ENCODE measurements at places on chromosomes 7 and 10. TPM values are rescaled to one million over a fixed set of nuclear protein-coding genes. Genes with fewer than 3 reads are reported as not detected.

GRCh38 chr7:39271402-39271801 is 293.7 kb downstream of the POU6F2 start:
- H3K4me1 ChIP-seq: no peaks in the 10 kb centered on the region
- no peak overlapping the region for H3K27ac ChIP-seq
- peak; percentile 64 for DNase-seq
- no peaks in the 10 kb centered on the region for H3K36me3 ChIP-seq
- H3K27me3 ChIP-seq: no peaks in the 10 kb centered on the region

The CYP3A7 gene
- polyA plus RNA-seq: 0.11 TPM

The FZD1 gene
- 3.9 TPM for polyA plus RNA-seq

DNA sequence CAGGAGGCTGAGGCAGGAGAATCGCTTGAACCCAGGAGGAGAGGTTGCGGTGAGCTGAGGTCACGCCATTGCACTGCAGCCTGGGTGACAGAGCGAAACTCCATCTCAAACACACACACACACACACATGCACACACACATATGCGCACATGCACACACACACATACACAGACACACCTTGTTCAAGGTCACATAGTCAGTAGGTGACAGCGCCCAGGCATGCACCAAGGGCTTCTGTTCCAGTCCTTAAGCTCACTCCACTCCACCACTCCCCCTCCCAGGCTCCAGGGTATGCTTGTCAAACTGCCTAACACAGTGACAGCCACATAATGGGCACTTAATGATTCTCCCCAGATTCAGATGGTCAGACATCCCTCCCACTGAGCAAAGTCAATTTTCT is 37.0 kb downstream of the KCNMA1 start:
- DNase-seq: no peak
- H3K4me1 ChIP-seq: no peaks in the 10 kb centered on the region
- no peaks in the 10 kb centered on the region for H3K27me3 ChIP-seq
- H3K36me3 ChIP-seq: no peaks in the 10 kb centered on the region

DNA sequence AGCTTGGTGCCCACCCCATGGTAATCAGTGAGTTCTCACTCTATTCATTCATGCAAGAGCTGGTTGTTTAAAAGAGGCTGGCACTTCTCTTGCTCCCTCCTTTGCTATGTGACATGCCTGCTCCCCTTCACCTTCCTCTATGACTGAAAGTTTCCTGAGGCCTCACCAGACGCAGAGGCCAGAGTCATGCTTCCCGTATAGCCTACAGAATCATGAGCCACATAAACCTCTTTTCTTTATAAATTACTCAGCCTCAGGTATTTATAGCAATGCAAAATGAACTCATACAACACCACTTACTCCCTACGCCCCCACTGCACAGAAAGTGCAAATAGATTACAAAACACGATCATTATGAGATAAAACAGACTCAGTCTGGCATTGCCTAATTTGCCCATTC is 39.0 kb downstream of the SEC61G start:
- no peak overlapping the region for H3K27ac ChIP-seq
- no peak overlapping the region for H3K4me3 ChIP-seq
- no peaks in the 10 kb centered on the region for H3K27me3 ChIP-seq

GRCh38 chr7:51545131-51545530 is 228.5 kb upstream of the COBL start:
- H3K36me3 ChIP-seq: no peaks in the 10 kb centered on the region
- no peak overlapping the region for H3K4me3 ChIP-seq
- DNase-seq: no peak
- H3K27ac ChIP-seq: no peak overlapping the region
- no peaks in the 10 kb centered on the region for H3K4me1 ChIP-seq

GRCh38 chr7:131124867-131125266 is 202.8 kb upstream of the MKLN1 start:
- DNase-seq: no peak
- H3K27me3 ChIP-seq: no peaks in the 10 kb centered on the region
- no peak overlapping the region for H3K4me3 ChIP-seq
- no peaks in the 10 kb centered on the region for H3K36me3 ChIP-seq
- H3K4me1 ChIP-seq: no peaks in the 10 kb centered on the region

The IFIT1B gene
- polyA plus RNA-seq: 0.05 TPM

- no peak overlapping the region for H3K4me3 ChIP-seq
- no peak overlapping the region for H3K27ac ChIP-seq
- no peak for DNase-seq
- no peaks in the 10 kb centered on the region for H3K4me1 ChIP-seq
These were observed 79.5 kb downstream of the SLC13A1 start for GRCh38 chr7:123120286-123120685.

The ATRNL1 gene
- 3.2 TPM for polyA plus RNA-seq

- H3K36me3 ChIP-seq: no peaks in the 10 kb centered on the region
- no peaks in the 10 kb centered on the region for H3K4me1 ChIP-seq
- H3K27me3 ChIP-seq: no peaks in the 10 kb centered on the region
- H3K4me3 ChIP-seq: no peak overlapping the region
- no peak for DNase-seq
- H3K27ac ChIP-seq: no peak overlapping the region
These were observed 103.1 kb upstream of the INSIG1 start for GRCh38 chr7:155194382-155195140.

The AGR3 gene
- 5.6 TPM for polyA plus RNA-seq

GRCh38 chr7:101739775-101740398 is 77.5 kb upstream of the CUX1 start:
- no peaks in the 10 kb centered on the region for H3K27me3 ChIP-seq
- no peak overlapping the region for H3K4me3 ChIP-seq
- DNase-seq: no peak
- H3K4me1 ChIP-seq: no peaks in the 10 kb centered on the region
- no peak overlapping the region for H3K27ac ChIP-seq

Data from pancreas (tissue), 10 donors.